Karpas-422 (cell line): ENCODE measurements at places on chromosomes 2 and 18. TPM values are rescaled to one million over a fixed set of nuclear protein-coding genes. Genes with fewer than 3 reads are reported as not detected.

Gene RIT2
- not detected in 2 replicates for total RNA-seq

GRCh38 chr2:63737081-63737751 lies 104.5 kb upstream of the UGP2 start:
- no peak for DNase-seq

- no peak for DNase-seq
These were observed 720.8 kb downstream of the SLC4A3 start for GRCh38 chr2:220348206-220348605.

GRCh38 chr2:165833156-165833555 lies 39.1 kb upstream of the GALNT3 start:
- no peak for DNase-seq

- peak; percentile 77 for DNase-seq
These were observed 113.3 kb downstream of the KIAA1328 start for GRCh38 chr18:36942264-36942663.

DNA sequence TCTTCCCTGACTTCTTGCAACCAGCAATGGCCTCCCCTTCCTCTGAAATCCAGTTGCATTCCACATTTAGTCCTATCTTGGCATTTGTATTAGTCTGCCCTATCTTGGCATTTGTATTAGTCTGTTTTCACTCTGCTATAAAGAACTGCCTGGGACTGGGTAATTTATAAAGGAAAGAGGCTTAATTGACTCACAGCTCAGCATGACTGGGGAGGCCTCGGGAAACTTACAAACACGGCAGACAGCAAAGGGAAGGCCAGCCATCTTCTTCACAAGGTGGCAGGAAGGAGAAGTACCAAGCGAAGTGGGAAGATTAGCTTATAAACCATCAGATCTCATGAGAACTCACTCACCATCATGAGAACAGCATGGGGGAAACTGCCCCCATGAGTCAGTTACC lies 234.5 kb upstream of the COPS8 start:
- no peak for DNase-seq
